ENCODE measurements at places on chromosomes 3 and 15. TPM values are rescaled to one million over a fixed set of nuclear protein-coding genes. Genes with fewer than 3 reads are reported as not detected.

DNA sequence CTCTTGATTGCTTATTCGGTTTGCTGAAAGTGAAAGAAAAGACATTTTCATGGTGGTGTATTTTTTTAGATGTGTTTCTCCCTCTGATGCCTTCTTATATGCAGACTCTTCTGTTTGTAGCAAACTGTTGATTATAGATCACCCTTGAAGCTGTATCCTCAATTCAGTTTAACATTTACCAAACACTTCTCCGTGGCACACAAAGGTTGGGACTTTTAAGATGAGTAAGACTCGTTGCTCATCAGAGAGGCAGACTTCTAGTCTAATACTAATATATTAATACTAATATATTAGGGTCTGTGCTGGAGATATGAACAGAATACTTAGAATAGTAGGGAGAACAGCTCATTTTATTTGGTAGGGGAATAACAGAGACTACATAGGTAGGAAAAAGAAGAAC, 32.8 kb downstream of the RASA2 start:
- no peak for DNase-seq
- H3K4me1 ChIP-seq = peaks cover 54% of the 10 kb centered on the region
- peak overlapping the region; percentile 96 for H3K27ac ChIP-seq
- H3K36me3 ChIP-seq = peaks cover 17% of the 10 kb centered on the region
- H3K27me3 ChIP-seq = no peaks in the 10 kb centered on the region

- no peaks in the 10 kb centered on the region for H3K36me3 ChIP-seq
- no peaks in the 10 kb centered on the region for H3K4me1 ChIP-seq
- no peak overlapping the region for H3K27ac ChIP-seq
- peaks cover 46% of the 10 kb centered on the region for H3K27me3 ChIP-seq
- DNase-seq = no peak
Measured at GRCh38 chr3:53502737-53503136, 8.3 kb downstream of the CACNA1D start.

RHOA gene
- total RNA-seq = 468 TPM

ROPN1 gene
- not detected for total RNA-seq

- DNase-seq = no peak
- peaks cover 54% of the 10 kb centered on the region for H3K27me3 ChIP-seq
- no peaks in the 10 kb centered on the region for H3K36me3 ChIP-seq
- peaks cover 4% of the 10 kb centered on the region for H3K4me1 ChIP-seq
- H3K4me3 ChIP-seq = no peak overlapping the region
- no peak overlapping the region for H3K27ac ChIP-seq
Measured at GRCh38 chr3:24519368-24520100, 24.9 kb upstream of the THRB start.

GRAMD1C gene
- total RNA-seq = 3.0 TPM

DNA sequence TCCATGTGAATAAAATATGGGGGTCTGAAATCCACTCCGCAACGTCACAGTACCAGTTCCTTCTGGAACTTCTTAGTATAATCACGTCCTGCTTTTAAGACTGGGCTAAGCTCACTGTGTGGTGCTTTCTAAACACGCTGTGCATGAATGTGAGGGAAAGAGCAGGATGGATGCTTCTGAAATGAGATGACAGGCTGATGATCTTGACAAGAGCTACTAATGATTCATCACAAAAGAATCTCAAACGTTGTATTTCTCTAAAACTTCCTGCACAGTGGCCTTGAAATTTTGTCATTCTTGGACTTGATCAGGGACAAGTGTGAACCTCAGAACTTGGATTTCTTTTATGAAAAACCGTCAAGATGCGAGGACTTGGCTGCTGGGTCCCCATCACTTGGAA, 221.4 kb downstream of the CADPS start:
- H3K4me1 ChIP-seq = no peaks in the 10 kb centered on the region
- no peak for DNase-seq
- no peaks in the 10 kb centered on the region for H3K36me3 ChIP-seq
- H3K4me3 ChIP-seq = no peak overlapping the region
- peaks cover 5% of the 10 kb centered on the region for H3K27me3 ChIP-seq
